ENCODE measurements at places on chromosomes 2 and 18. TPM values are rescaled to one million over a fixed set of nuclear protein-coding genes. Genes with fewer than 3 reads are reported as not detected.

Gene HS1BP3
- 41.8 TPM for total RNA-seq

Gene CYP27C1
- 1.2 TPM for total RNA-seq

Gene DPY30
- total RNA-seq = 39.4 TPM

Gene CSRNP3
- 2.6 TPM for total RNA-seq

Gene C2orf80
- total RNA-seq = not detected

DNA sequence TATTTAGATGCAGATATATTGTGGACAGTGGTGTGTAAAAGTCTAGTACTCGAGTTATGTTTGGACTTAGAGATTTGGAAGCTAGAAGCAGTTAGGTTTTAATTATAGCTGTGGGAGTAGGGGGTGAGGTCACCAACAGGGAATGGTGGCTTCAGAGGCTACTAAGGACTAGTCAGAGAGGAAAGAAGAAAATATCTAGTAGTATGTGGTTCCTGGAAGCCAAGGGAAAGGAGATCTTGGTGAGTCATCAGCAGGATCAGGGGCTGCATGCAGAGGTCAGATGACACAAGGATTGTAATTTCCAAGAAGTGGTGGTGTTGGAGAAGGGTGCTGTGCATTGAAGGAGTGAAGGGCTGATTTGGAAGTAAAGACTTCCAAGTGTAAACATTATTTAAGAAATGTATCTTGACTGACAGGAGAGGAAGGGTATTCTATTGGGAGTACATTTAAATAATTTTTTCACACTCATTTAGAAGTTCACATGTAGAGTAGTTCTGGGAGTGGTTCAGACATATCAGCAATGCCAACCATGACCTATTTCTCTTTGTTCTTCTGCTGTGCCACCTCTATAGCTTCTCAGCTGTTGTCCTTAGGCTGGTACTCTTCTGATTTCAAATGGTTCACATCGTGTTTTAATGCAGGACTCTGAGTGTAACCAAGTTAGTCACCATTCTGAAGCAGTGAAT, 59.1 kb downstream of the ACSL3 start:
- no peak overlapping the region for H3K4me3 ChIP-seq
- H3K27ac ChIP-seq = no peak overlapping the region
- DNase-seq = no peak
- no peaks in the 10 kb centered on the region for H3K36me3 ChIP-seq

DNA sequence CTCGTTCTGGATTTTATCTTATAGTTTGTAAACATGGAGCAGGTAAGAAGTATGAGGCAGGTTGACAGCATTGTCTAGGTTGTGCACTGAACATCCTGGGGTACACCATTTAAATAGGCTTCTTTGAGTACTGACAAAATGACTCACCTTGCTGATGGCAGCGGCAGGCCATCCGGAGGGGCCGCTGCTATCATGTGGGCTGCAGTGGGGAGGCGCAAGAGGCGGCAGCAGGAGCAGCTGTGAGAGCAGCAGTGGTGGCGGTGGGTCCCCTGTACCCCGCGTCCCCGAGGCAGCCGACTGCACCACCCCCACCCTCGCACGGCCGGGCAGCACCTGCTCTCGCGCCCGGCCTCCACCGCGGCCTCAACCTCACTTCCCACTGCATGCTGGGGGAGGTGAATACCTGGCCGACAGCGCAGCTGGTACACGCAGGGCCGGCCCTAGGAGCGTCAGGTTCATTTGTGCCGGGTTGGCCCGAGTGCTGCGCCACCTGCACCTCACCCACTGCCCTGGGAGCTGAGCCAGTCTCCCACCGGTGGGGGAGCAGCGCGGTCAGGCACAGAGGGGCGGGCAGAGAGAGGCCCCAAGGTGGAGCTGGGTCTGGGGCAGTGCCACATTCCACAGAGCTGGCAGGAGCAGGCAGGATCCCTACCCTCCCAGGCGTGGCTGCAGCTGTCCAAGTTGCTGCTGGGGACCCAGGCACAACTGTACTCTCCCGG, 154.5 kb upstream of the RBMS1 start:
- H3K36me3 ChIP-seq = no peaks in the 10 kb centered on the region
- H3K27ac ChIP-seq = no peak overlapping the region
- no peak for DNase-seq
- H3K4me1 ChIP-seq = no peaks in the 10 kb centered on the region

GRCh38 chr2:17869128-17869527, 9.3 kb upstream of the KCNS3 start:
- no peak overlapping the region for H3K4me3 ChIP-seq
- no peak for DNase-seq
- no peaks in the 10 kb centered on the region for H3K36me3 ChIP-seq
- H3K27ac ChIP-seq = no peak overlapping the region
- no peaks in the 10 kb centered on the region for H3K4me1 ChIP-seq

DNA sequence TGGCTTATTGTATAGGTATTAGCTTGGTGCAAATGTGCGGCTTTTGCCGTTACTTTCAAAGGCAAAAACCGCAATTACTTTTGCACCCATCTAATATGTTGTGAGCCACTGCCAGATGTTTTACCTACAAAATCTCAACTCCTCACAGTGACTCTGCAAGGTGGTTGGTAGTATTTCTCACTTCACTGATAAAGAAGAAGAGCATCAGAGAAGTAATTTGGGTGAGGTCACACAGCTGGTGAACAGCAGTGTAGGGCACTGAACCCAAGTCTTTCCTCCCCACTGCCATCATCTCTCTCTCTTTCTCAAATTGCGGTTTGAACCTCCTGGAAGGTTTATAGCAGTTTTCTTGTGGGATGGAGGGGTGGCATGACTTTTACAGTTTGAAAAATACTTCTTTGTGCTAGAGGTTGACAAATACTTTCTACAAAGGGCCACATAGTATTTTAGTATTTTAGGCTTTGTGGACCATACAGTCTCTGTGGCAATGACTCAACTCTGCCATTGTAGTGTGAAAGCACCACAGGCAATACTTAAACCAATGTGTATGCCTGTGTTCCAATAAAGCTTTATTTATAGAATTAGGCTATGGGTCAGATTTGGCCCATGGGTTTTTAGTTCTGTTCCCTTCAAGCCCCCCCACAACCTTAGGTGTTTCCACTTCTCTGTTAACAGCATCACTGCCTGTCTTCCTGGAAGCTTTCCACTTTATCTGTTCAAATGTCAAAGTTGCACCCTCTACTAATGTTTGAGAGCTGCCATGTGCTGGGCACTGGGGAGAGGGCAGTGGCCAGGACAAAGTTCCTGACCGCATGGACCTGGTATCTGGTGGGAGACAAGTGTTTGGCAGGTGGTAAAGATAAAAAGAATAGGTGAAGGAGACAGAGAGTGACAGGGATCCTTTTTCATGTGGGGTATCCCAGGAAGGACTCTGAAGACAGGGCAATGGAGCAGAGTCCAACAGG, 30.1 kb downstream of the FHOD3 start:
- no peaks in the 10 kb centered on the region for H3K27me3 ChIP-seq
- H3K27ac ChIP-seq = no peak overlapping the region
- no peak overlapping the region for H3K4me3 ChIP-seq
- H3K36me3 ChIP-seq = no peaks in the 10 kb centered on the region
- H3K4me1 ChIP-seq = no peaks in the 10 kb centered on the region

GRCh38 chr2:42281416-42282081, 79.5 kb downstream of the COX7A2L start:
- H3K4me3 ChIP-seq = no peak overlapping the region
- H3K27ac ChIP-seq = no peak overlapping the region
- no peaks in the 10 kb centered on the region for H3K4me1 ChIP-seq
- H3K27me3 ChIP-seq = no peaks in the 10 kb centered on the region

- no peak overlapping the region for H3K27ac ChIP-seq
- no peaks in the 10 kb centered on the region for H3K36me3 ChIP-seq
- H3K4me1 ChIP-seq = no peaks in the 10 kb centered on the region
- no peaks in the 10 kb centered on the region for H3K27me3 ChIP-seq
- no peak for DNase-seq
- no peak overlapping the region for H3K4me3 ChIP-seq
Observed at GRCh38 chr2:67232936-67233335, 164.2 kb upstream of the ETAA1 start.

- no peak overlapping the region for H3K27ac ChIP-seq
- DNase-seq = no peak
- no peaks in the 10 kb centered on the region for H3K36me3 ChIP-seq
Observed at GRCh38 chr2:150812066-150812465, 324.6 kb upstream of the RND3 start.

DNA sequence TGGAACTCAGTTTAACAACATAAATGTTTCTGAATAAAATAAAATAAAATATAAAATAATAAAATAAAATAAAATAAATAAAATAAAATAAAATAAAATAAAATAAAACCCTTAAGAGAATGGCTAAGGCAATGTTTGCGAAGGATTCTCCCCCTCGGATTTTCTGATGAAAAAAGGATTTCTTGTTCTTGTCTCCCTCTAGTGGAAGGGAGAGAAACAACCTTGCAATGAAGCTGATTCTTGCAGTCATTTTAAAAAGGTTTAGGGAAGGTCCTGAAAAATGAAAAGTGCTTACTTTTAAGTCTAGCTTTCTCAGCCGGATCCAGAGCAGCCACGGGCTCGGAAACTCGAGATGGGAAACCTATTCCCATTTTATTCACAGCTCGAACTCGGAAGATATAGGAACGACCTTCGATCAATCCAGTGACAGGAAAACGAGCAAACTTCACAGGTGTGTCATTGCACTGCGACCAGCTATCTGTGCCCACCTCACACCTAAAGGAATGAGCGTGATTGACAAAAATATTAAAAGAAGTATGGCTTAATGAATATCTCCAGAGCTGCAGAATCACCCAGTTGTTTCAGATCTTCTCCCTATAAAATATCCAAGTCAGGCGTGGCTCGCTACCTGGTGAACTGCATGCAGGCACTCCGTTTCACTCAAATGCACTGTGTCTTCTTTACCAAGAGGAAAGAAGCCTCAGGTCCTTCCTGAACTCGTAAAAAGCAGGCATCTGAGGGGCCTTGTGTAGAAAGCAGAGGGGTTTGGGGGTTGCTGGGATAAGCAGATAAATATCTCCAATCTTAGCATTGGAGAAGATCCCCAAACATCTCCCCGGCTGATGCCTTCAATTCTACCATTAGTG, 68.1 kb downstream of the MYOM1 start:
- H3K4me1 ChIP-seq = no peaks in the 10 kb centered on the region
- H3K4me3 ChIP-seq = no peak overlapping the region
- no peak for DNase-seq
- H3K27me3 ChIP-seq = no peaks in the 10 kb centered on the region
- no peak overlapping the region for H3K27ac ChIP-seq
- H3K36me3 ChIP-seq = no peaks in the 10 kb centered on the region

DNA sequence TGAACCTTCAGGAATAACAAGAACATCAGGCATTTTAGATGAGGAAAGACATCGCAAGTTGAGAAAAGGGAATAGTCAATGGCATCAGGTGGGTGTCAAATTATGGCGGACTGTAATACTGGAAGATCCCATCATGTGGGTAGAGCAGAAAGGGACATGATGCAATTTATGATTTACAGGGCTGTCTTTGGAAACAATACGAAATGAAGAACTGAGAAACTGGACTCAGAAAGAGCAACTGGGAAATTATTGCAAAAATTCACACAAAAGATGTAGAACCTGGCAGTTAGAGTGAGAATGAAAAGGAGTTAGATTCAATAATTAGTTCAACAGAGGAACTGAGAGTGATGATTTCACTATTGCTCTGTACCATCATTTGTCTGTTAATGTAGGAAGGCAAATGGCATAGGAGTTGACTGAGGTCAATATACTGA, 1635.0 kb upstream of the ACVR2A start:
- no peaks in the 10 kb centered on the region for H3K36me3 ChIP-seq
- no peak overlapping the region for H3K27ac ChIP-seq

DNA sequence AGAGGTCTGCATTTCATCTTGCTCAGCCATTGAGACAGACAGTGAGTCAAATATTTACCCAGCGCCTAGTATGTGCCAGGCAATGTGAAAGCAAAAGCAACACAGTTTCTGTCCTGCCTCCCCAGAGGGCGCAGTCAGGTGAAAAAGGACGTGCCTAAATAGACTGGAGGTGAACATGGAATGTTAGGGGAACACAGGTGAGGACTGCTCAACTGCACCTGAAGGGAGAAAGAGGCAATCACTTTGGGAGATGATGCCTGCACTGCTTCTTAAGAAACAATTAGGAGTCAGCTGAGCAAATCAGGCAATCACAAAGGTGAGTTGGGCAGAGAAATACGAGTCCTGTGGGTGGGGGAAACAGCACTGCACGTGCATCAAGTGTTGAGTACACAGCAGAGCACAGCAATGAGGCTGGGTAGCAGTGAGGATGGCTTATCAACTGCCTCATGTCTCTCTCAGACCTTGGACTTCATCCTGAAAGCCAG, 218.3 kb upstream of the SMAD7 start:
- H3K4me1 ChIP-seq = no peaks in the 10 kb centered on the region
- no peaks in the 10 kb centered on the region for H3K27me3 ChIP-seq
- no peak for DNase-seq
- H3K36me3 ChIP-seq = no peaks in the 10 kb centered on the region
- H3K4me3 ChIP-seq = no peak overlapping the region

DNA sequence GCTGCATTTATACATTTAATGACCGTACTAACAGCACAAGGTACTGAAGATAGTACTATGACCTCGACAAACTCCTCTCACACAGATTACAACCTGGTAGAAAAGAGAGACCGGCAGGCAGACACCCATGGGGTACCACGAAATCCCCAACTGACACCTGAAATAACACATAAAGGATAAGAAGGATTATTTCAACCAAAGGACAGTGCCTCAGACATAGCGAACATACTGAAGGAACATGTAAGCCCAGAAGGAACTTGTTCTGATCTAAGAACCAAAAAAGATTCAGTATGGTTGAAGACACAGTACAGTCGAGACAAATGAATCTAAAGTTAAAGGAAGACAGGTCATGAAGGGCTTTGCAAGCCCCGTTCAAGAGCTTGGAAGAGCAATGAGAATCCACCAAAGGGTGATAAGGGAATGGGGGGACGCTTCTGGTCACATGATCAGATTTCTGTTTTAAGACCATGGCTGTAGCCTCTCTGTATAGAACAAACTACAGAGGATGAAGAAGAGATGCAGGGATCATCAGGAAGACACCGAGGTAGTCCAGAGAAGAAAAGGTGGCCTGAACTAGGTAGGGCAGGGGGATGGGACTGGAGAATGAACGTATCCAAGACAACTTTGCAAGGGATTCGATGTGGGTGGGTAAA, 902 bp downstream of the MCFD2 start:
- H3K27me3 ChIP-seq = no peaks in the 10 kb centered on the region
- peak overlapping the region; percentile 96 for H3K4me3 ChIP-seq
- H3K36me3 ChIP-seq = no peaks in the 10 kb centered on the region
- DNase-seq = no peak
- peak overlapping the region; percentile 98 for H3K27ac ChIP-seq

GRCh38 chr2:188051706-188052105, 240.0 kb upstream of the GULP1 start:
- no peaks in the 10 kb centered on the region for H3K36me3 ChIP-seq
- no peaks in the 10 kb centered on the region for H3K27me3 ChIP-seq
- no peaks in the 10 kb centered on the region for H3K4me1 ChIP-seq
- H3K4me3 ChIP-seq = no peak overlapping the region

DNA sequence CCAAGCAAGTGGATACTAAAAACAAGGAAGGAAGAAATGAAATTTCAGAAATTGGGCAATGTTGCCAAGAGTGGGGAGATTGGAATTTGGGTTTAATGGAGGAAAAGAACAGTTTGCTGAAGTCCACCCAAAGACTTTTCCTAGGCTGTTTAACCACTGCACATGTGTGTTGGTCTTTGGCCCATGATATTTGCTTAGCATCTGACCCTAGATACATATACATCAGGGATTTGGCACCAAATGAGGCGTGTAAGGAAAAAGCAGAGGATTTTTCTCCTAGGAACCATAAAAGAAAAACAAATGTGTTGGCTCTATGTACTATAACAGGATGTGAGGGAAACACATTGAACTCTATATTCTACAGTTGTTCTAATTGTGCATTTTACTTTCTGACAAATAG, 80.7 kb upstream of the CD28 start:
- H3K27me3 ChIP-seq = no peaks in the 10 kb centered on the region
- H3K27ac ChIP-seq = no peak overlapping the region
- no peaks in the 10 kb centered on the region for H3K4me1 ChIP-seq
- no peaks in the 10 kb centered on the region for H3K36me3 ChIP-seq
